ENCODE measurements at places on chromosomes 16 and 17.
A peak's percentile ranks its signal among the peaks of the same experiment; 100 is the strongest.

DNA sequence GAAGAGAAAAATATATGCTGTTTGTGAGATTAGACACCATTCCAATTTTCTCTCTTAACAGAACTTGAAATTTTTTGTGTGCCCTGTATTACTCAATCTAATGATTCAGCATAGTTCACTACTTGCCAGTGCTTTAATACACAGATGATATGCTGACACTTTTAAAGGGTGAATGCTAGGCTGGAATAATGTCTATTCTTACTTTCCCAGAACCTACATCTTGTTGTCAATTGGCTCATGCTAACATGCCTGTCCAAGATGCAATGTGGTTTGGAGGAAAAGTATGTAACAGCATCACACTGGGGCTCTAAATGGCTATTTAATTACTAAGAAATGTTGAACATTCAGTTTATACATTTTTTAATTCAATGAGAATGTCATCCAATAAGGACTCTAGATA is 7.6 kb upstream of the MAP2K6 start:
- no peak for DNase-seq

GRCh38 chr16:47984669-47985068 is 171.1 kb downstream of the ABCC12 start:
- DNase-seq: no peak

GRCh38 chr17:30996486-30996885 is 25.6 kb downstream of the RNF135 start:
- no peak for DNase-seq

GRCh38 chr17:66432996-66433551 is 130.7 kb downstream of the PRKCA start:
- DNase-seq: no peak

GRCh38 chr17:16977932-16978331 is 6.0 kb upstream of the TNFRSF13B start:
- no peak for DNase-seq

- DNase-seq: no peak
These were observed 245.9 kb downstream of the XYLT1 start for GRCh38 chr16:17224879-17225281.

GRCh38 chr16:2212362-2213324 is 2.0 kb upstream of the BRICD5 start:
- DNase-seq: no peak

GRCh38 chr17:82935966-82936767 is 96.3 kb upstream of the ZNF750 start:
- no peak for DNase-seq

DNA sequence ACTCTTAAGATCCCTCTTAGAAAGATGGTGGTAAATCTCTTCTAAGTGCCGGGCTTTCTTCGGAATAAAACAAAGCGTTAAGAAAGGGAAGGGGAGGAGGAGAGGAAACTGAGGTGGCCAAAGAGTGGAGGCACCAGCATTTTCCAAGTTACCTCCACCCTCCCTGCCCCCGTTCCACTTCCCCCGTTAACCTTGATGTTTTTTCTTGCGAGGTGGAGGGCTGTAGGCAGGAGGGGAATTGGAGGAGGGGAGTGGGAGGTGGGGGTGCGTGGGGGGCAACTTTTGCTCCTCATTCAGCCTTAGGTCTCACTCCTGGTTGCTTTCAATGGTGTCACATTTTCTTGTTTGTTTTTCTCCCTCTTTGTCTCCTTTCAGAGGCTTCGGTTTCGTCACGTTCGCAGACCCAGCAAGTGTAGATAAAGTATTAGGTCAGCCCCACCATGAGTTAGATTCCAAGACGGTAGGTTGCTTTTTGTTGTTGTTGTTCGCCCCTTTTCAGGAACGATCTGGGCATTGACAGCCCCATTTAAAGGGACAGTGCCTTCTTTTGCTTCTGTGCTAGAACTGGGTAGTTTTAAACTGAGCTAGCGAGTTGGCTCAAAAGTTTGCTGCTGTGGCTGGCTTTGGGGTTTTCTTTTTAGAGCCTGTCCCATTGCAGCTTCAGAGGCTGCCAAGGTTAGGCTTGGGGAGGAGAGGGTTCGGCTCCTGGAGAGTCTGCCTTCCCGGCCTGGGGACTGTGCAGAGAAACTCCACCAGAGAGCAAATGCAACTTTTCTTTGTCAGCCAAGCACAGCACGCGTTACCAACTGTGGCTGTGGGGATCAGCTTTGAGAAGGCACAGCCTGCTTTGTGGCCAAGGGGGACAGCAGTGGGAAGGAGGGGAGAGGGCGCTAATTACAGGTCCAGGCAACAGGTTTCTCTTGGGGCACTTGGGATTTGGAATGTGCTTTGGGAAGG is 1.9 kb downstream of the MSI2 start:
- no peak for DNase-seq

- no peak for DNase-seq
These were observed 15.4 kb downstream of the CUEDC1 start for GRCh38 chr17:57939797-57940196.

- peak; percentile 52 for DNase-seq
These were observed 5.2 kb upstream of the OR1F1 start for GRCh38 chr16:3182608-3183444.

DNA sequence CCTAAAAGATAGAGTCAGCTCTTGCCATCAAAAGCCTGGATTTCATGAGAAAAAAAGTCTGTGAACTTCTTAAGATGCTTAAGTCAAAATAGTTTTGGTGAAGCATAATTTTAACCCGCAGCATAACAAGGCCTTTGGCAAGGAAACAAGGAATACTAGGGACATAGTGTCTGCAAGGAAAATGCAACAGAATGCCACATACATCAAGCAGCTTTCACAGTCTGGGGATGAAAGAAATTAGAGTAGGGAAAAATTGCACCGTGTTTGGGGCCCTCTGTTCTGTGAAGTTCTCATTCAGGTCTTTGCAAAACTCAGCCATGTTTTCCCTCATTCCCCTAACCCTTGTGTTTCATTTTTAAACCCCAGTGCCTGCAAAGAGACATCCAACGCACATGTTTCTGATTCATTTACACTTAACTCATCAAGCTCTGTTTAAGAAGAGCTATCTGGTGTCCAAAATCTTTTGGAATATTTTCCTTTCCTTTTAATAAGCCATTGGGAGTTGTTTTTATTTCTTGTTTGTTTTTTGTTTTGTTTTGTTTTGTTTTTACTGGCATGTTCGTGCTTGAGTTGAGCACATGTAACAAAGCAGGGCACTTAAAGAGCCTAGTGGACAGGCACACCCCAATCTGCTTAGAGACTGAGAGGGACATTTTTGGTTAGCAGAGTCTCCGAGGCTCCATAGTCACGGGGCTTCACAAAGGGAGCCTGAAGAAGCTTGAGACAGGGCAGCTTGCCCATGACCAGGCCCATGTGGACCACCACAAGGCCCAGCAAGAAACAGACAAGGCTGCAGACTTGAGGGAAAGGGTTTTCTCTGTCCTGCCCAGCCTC is 116.5 kb downstream of the ANKFN1 start:
- DNase-seq: no peak

DNA sequence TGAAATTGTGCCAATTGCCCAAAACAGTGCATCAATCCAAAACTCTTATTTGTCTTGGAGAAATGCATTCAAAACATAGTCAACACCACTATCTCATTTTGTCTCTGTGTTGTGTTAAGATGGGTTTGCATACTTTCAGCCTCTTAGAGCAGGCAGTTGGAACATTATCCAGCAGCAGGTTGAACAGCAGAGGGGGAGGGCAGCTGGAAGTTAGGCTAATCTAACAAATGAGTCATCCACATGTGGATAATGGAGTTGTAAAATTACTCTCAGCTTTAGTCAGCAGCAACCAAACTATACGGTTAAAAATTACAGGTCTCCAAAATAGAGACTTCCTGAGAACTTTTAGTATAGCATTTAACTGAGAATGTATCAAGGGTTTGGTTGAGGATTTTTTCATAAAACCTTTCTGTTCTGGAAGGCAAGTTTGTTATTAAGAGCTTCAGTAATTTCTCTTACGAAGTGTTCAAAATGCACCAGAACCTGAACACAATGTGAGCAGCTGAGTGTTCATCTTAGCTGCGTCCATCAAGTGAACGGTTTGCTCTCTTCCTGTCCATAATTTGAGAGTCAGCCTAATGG is 46.3 kb downstream of the PRKCA start:
- DNase-seq: peak; percentile 28

GRCh38 chr17:39732586-39732985 is 2.3 kb upstream of the MIEN1 start:
- DNase-seq: no peak

DNA sequence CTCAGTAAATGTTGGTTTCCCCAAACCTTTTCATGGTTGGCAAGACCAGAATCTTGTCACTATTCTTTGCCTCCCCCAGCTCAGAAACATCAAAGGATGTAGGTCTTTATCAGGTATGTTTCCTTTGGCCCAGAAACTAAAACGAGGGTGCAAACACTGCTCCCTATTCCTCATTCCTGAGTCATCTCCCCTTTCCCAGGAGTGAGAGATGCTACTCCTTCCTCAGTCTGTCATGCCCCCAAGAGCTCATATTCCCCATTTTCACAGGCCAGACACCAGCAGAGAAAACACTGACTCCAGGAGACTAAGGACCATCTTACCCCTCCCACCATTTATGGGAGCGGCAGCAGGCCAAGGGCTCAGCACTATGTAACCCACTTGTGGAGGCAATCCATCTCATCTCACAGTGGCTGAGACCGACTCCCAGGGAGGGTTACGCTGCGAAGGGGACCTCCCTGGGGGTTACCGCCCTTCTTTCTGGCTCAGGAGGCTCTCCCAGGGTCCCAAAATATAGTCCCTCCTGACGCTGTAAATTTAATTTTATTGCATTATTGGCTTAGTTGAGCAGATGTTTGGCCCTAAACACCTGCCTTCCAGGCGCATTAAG is 1.5 kb downstream of the GEMIN4 start:
- no peak for DNase-seq

GRCh38 chr16:10667239-10667638 is 27.5 kb downstream of the TEKT5 start:
- no peak for DNase-seq

GRCh38 chr17:61656721-61657217 is 65.8 kb upstream of the NACA2 start:
- no peak for DNase-seq

DNA sequence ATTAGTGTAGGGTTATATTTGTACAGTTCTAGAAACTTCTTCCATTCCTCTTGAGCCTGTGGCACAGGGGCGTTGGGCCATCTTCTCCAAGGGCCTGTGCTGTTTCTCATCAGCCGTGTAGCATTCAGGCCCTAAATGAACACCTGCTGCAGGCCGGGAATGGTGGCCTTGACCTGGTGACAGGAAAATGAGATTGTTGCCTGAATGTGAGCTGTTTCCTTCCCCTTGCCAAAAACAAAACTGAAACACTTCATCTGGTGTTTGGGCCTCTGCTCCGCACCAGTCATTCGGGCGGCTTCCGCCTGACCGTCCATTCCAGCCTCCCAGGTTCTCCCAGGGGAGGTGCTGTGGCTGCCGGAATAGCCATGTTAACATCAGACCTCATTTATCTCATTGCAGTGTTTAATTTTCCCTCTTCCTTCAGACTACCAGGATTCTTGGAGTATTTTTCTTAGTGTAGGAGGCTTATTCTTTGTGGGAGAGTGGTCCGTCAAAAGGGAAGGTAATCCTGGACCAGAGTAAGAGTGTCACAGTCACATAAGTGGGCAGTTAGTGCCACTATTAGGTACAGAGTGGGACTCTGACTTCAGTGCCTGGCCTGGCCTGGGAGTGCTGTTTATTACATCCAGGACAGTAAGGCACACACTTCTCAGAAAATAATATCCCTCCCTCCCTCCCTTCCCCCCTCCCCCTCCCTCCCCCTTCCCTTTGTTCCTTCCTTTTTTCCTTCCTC is 61.9 kb downstream of the WWP2 start:
- DNase-seq: no peak

DNA sequence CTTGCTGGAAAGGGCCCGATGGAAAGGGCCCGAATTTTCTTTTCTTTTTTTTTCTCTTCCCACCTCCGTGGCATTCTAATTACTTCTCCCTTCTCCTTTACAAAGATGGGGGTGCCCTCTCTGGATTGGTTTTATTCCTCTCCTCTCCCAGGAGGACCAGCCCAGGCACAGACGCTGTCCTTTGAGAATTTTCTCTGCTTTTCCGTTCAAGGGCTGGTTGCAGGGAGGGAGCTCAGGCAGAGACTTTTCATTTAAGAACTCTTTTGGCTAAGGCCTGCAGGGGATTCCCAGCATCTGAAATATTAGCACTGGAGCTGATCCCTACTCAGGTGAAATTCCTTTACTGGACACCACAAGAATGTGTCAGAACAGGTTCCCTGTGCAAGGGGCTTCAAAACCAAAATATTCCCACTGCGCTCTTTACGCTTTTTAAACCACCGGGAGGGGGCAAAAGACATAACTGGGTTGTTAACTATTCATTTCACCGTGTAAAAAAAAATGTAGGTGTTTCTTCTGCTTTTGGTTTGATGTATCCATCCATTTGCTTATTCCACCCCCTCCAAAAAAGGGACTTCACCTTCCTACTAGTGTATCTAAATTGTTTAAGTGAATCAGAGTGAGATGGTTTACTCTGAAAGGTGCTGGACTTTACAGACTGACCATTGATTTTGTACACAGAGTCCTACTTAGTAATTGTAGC is 1.4 kb downstream of the NFAT5 start:
- peak; percentile 15 for DNase-seq

DNA sequence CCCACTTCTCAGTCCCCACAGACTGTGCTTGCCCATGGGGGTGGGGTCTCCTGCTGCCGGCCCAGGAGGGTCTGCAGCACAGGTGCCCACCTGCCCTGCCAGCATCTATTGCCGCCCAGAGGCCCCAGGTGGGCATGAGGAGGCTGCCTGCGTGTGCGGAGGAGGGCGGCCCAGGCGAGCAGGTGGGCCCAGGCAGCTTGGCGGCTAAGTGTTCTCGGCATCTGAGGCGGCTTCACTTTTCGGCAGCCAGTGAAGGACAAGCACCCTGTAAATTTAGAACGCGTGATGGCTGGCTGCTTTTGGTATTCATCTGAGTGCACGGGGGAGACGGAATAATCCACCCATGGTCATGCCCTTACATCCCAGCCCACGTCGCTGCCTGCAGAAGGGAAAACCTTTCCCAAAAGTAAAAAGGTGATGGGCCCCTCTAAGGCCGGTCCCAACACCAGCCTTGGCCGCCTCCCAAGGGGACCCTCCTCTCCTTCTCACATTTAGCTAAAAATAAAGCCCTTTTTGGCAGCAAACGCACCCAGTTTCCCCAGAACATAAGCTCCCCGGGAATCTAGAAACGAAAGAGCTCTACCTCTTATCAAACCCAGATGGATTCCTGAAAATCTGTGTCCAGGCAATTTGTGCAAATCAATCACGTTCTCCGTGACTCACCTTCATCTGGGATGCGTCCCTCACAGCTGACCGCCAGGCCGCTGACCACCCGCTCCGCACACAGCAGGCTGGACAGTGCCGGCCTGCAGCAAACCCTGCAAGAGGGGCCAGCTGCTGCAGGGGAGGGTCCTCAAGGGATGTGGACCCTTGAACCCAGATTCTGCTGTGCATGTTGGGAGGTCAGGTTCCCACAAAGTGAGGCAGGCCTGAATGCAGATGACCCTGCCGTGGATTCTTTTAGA is 79.4 kb downstream of the RBFOX3 start:
- no peak for DNase-seq

DNA sequence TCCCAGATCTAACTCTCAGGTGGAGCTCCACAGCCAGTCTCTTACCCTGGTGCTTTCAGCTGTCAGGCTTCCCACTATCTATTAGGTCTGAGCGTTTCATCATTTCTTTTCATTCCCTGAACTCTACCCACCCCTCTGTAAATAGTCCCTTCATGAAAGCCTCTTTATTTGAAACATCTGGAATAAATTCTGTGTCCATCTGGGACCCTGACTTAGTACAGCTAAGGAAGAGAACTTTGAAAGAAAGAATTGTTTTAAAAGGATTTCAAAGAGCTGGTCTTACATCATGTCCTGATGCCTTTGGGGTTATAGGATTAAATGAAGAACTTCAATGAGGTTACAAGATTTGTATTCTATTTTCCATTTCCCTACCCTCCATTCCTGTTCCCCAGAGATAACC is 388.5 kb upstream of the CA10 start:
- DNase-seq: no peak

GRCh38 chr17:15101175-15101574 is 164.0 kb downstream of the PMP22 start:
- DNase-seq: no peak
